H1 (cell line): ENCODE measurements at places on chromosomes 6 and 20.

DNA sequence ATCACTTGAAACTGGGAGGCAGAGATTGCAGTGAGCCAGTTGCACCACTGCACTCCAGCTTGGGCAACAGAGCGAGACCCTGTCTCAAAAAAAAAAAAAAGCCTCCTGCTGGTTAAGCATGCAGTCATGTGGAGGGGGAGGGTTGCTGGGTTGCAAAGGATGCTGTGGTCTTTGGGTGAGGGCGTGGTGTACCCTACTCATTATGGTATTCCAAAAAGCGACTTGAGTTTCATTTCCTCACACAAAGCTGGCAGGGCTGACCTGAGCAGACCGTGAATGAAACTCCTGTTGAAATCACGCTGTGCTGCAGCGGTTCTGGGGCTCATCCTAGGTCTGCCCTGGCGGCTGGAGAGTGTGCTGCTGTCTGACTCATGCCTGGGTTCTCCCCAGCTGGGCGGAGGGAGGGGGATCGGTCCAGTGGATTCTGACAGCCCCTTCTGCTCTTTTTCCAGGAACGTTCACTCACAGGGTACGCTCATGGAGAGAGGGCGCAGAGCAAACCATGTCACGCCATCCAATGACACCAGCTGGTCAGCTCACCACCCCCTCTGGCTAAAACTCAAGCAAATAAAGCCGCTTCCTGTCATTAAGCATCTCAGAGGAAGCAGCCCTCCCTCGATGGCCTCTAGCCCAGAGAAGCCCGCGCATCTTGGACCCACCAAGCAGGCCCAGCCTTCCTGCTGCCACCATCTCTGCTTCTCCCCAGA lies 166.2 kb downstream of the SCML4 start:
- DNase-seq = no peak

- peak; percentile 70 for DNase-seq
These were observed 25.2 kb downstream of the TRAM2 start for GRCh38 chr6:52551483-52552277.

GRCh38 chr20:55953201-55953600 lies 52.1 kb downstream of the CBLN4 start:
- no peak for DNase-seq

- DNase-seq = no peak
These were observed 127.8 kb downstream of the SIM1 start for GRCh38 chr6:100336876-100337275.

- no peak for DNase-seq
These were observed 150.4 kb downstream of the MRPL14 start for GRCh38 chr6:43976706-43977403.

DNA sequence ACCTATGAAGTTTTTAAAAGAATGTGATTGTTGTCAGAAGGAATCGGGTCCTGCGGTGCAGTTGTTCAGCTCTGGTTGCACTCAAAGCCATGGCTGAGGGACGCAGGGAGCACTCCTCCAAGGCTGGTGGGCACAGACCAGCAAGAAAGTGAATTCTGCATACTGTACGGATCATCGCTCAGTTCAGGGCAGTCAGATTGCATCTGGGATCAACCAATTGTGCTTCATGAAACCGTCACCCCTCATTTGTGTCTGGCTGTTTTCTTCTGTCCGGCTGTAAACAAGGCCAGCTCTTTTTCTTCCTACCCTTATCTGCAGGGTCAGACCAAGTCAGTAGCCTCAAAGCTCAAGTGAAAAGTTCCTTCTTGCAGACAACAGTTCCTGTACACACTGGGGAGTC lies 478.3 kb downstream of the TFAP2A start:
- no peak for DNase-seq

- DNase-seq = no peak
These were observed 81.2 kb upstream of the VSTM2L start for GRCh38 chr20:37821696-37822095.

DNA sequence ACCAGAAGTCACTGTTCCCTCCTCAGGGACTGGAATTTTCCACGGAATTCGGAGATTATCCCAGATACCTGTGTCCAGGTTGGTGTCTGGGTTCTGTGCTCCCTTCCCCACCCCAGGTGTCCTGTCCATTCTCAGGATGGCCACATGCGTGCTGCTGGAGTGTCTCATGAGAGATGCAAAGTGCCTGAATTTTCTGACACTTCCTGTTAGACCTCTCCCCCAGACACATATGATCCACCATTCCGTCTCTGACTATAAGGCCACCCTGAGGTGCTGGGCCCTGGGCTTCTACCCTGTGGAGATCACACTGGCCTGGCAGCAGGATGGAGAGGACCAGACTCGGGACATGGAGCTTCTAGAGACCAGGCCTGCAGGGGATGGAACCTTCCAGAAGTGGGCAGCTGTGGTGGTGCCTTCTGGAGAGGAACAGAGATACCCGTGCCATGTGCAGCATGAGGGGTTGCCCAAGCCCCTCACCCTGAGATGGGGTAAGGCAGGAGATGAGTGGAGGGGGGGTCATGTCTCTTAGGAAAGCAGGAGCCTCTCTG lies 14.4 kb upstream of the HLA-A start:
- DNase-seq = no peak

GRCh38 chr6:72873433-72873832 lies 251.6 kb downstream of the KCNQ5 start:
- DNase-seq = no peak

GRCh38 chr6:82095091-82095490 lies 152.5 kb downstream of the IBTK start:
- no peak for DNase-seq

GRCh38 chr6:16355238-16355637 lies 116.9 kb downstream of the GMPR start:
- no peak for DNase-seq

DNA sequence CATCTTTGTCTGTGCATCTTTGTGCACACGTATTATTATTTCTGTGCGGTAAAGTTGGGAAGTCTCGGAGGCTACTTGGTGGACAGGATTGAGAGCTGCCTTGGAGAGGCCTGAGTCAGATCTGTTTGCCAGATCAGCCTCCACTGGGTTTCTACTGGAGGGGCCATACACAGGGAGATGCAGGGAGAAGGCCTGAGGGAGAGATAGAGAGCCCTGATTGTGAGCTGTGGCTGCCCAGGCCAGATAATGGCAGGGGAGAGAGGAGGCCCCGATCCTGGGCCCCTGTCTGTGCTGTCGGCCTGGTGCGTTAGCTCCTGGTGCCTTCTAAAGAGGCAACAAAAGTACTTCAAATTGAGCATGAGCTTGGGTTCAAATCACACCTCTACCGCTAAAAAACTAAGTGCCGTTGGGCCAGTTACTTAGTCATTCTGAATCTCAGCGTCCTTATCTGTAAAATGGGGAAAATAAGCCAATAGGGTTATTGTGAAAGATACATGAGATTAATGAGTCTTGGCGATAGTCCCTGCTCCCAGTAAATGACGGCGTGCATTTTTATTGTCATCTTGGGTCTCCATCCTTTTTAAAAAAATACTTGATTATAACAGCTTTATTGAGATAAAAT lies 27.6 kb upstream of the ADA start:
- no peak for DNase-seq

- DNase-seq = no peak
These were observed 11.9 kb downstream of the XKR7 start for GRCh38 chr20:31979713-31980426.

GRCh38 chr20:32139947-32140346 lies 30.4 kb downstream of the TM9SF4 start:
- no peak for DNase-seq

DNA sequence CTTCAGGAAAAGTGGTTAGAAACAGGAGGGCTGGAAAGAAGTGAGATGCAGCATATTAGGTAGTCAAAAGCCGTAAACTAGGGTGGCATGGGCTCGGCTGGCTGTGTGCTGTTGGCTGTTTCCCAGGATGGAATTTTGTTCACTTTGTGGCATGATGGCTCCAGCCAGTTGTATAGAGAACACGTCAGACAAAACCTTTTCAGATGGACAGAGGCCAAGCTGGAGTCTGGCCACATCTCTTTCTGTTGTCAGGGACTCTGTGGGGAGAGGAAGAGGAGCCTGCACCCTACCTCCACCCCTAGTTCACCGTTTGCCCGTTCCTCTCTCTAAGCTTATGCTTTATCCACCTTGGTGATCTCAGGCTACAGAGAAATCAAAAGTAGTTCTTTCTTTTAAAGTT lies 22.0 kb downstream of the C6orf89 start:
- DNase-seq = no peak

DNA sequence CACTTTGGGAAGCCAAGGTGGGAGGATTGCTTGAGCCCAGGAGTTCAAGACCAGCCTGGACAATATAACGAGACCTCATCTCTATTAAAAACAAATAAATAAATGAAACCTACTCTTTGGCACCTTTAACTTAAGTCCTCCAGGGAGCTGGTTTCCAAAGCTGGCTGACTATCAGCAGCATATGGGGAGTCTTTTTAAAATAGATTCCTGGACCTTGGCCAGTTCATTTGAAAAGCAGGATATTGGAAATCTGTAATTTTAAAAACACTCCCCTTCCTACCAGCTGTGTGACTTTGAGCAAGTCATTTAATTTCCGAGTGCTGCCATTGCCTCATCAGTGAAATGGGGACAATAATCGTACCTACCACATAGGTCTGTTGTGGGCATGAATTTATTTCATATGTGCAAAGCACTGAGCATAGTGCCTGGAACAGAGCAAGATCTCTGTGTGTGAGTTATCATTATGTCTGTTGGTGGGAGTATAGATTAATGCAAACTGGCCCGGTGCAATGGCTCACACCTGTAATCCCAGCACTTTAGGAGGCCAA lies 40.9 kb upstream of the PTPN1 start:
- no peak for DNase-seq

GRCh38 chr6:158786645-158787304 lies 32.4 kb downstream of the EZR start:
- DNase-seq = no peak

DNA sequence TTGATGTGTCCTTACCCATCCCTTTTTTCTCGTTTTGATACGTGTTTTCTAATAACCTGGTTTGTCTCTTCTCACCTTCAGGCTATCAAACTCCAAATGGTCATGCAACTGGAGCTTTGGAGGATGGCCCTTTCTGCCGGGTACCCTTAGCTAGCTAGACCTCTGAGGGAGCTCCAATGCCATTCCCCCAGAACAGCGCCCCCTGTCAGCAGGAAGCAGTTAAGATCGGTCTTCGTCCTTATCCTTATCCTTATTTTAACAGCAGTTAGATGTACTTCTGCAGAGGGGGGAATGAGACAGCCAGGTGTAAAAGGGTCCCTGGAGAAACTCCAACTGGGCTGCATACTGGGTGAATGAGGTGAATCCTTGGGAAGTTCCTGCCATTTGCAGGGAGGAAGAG lies 37.2 kb downstream of the SEL1L2 start:
- peak; percentile 71 for DNase-seq
